ENCODE measurements at places on chromosomes 13 and 19.
A peak's percentile ranks its signal among the peaks of the same experiment; 100 is the strongest.

DNA sequence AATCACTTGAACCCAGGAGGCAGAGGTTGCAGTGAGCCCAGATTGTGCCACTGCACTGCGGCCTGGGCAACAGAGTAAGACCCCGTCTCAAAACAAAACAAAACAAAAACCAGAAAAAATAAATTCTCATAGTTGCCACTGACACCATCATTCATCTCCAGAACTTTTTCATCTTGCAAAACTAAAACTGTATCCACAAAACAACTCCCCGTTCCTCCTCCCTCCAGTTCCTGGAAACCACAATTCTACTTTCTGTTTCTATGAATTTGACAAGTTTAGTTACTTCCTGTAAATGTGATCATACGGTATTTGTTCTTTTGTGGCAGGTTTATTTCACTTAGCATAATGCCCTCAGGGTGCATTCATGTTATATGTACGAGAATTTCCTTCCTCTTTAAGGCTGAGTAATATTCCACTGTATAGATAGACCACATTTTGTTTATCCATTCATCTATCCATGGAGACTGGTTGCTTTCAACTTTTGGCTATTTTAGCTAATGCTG, 13.2 kb upstream of the ADGRE5 start:
- DNase-seq = no peak

GRCh38 chr19:48044561-48044960, 682 bp upstream of the CABP5 start:
- no peak for DNase-seq

DNA sequence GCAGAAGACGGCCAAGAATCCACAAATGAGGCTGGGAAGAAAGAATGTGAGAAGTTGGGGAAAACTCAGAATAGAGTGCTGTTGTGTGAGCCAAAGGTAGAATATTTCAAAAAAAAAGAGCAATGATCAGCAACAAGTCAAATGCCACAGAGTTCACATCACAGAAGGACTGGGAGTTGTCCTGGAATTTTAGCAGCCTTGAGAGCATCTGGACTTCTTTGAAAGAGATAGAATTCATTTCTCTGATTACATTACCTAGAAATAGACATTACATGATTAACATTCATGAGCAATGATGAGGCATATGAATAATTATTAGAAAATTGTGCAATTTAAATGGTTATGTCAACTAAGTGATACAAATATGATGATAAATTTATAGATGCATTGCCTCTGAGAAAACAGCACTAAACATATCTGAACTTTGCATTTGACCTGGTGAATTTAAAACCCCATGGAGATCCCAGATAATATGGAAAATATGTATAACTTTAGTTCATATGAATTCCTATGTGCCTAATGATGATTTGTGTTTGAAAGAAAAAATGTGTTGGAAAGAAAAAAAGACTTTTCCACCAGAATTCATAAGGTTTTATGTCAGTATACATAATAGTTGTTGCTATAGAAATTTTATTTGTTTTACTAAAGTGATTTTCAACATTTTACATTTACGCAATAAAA, 186.2 kb downstream of the POSTN start:
- no peak for DNase-seq

DNA sequence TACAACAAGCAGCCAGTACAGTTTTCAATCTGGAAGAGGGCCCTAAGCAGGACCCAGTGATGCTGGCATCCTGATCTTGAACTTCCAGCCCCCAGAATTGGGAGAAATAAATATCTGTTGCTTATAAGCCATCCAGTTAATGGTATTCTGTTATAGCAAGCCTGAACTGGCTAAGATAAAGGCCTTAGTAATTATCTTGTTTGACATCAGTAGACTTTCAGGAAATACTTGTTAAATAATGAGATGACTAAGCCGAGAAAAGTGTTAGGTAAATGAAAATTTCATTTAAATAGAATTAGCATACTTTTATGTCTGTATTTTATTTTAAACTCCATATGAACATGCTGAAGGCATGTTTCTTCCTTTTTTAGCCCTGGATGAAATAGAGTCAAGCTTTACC, 188.2 kb downstream of the OLFM4 start:
- no peak for DNase-seq

DNA sequence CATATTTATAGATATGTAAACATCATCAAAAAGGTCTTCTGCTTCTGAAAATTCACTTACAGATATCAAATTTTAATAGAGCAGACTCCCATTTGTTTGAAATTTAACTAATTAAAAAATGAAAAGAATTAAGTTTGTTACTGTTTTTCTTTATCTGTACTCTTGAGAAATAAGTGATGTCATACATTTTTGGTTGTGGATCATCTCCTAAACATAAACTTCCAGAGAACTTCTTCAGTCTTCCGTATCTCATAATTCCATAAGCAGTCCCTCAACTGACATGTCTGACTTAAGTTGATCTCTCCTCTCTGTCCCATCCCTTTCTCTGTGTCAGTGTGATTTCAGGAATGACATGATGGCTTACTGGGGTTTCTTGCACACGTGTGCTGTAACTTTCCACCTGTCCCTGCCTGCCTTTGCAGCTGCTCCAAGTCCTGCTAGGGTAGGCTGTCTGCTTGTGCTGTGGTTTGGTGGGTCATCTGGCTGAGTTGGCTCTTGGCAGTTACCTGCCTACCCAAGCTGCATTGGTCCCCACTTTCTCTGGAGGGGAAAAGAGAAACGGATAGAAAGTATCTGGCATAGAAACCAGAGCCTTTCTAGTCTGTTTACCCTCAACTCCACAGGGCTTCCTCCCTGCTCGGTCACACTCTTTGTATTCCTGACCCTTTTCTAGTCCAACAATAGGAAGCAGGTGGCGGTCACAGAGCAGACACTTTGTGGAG, 127.1 kb downstream of the GGACT start:
- no peak for DNase-seq

DNA sequence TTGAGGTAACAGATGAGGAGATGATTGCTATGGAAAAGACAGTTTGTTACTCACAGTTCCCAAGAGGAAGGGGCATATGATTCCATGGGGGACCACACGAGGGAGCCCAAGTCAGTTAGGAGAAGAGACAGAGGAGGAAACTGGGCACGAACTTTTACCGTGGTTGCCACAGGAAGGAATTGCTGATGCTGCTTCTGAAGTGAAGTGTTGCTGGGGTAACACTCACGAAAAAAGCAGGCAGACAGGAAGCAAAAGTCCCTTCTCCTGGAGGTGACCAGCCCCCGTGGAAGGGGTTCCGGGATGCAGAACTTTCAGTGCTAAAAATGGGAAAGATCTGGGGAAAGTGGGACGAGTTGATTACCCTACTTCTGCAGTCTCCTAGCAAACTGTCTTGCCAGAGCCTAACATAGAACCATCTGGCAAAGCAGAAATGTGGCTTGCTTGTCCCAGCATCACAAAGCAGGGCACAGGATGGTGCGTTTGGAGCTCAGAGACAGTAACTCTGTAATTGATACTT, 35.4 kb upstream of the MAP3K10 start:
- DNase-seq = no peak

GRCh38 chr19:5228932-5229777, 111.5 kb downstream of the PTPRS start:
- DNase-seq = no peak

- peak; percentile 47 for DNase-seq
Observed at GRCh38 chr19:56538761-56539263, at the start of gene ZFP28. ZFP28 (plus strand) TSS chr19:56538948; CDS start chr19:56539019, 71 bp downstream.

GRCh38 chr19:43332058-43332922, 21.2 kb upstream of the CD177 start:
- DNase-seq = no peak

DNA sequence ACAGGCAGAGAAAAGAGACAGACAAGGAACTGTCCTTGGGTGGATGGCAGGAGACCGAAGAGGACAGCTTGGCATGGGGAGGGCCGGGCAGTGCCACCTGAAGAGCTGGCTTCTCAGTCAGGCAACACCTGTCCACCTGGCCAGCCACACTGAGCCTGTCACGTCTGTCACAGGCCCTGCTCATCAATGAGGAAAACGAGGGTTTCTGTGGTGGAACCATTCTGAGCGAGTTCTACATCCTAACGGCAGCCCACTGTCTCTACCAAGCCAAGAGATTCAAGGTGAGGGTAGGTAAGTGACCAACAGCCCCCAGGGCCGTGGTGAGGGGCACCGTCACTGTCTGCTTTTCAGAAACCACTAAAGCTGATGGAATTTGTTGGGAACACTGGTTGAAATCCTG, 11.2 kb upstream of the PROZ start:
- no peak for DNase-seq

GRCh38 chr13:43804461-43805070, 17.8 kb upstream of the ENOX1 start:
- DNase-seq = no peak

DNA sequence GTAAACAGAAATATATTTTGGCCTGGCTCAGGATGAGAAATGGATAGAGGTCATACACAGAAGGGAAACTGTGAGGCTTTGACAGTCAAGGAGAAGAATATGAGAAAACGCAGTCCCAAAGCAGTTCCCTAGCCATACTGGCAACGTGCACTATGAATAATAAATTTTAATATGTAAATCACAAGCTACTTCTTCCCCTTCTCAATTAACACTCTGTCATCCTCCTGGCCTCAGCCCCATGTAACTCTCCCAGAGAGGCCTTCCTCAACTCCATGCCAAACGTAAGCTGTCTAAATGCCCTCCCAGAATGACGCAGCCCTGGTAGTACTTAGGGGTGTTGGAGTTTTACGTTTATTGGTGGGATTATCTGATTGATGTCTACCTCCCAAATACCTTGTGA, 732.6 kb downstream of the LIG4 start:
- no peak for DNase-seq

DNA sequence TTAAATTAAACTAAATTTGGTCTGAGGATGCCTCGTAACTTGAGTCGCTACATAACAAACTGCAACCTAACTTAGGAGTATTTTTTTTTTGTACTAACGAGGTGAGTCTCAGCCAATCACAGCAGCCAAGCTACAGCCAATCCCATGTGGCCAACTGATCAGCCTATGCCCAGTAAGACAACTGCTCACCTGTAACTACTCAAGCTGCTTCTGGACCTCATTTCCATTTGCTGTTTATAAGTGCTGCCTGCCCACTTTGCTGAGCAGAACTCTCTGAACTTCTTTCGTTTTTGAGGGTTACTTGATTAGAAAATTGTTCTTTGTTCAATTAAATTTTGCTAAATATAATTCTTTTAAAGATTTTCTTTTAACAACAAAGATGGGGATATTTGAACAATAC, 3.8 kb downstream of the CPB2 start:
- no peak for DNase-seq

GRCh38 chr19:58513213-58513693, 1.5 kb upstream of the SLC27A5 start:
- no peak for DNase-seq

DNA sequence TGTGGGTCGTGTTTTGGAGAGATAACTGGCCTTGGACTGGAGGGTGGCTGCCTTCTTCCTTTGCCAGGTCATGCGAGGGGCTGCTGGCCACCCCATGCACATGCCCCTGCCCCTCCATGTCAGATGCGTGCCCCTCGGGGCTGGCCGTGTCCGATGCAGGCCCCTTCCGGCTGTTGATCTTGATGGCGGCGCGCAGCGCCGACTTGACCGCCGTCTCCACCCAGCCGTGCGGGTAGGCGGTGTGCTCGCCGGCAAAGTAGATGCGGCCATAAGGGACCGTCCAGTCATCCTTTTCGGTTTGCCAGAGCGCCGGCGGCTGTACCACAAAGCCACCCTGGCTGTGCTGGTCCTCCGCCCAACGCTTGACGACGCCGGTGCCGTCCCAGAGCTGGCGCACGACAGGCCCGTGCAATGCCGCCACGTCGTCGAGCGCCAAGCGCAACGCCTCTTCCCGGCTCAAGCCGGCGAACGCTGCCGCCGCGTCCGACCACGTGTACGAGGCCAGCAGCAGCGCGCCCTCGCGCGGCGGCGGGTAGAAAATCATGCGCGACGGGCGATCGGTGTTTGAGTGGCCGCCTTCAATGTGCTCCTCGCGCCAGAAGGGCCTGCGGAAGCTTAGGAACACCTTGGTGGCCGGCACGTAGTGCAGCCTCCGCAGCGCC, 6.9 kb downstream of the IL4I1 start:
- no peak for DNase-seq

- no peak for DNase-seq
Observed at GRCh38 chr19:55603581-55604292, 1.7 kb upstream of the ZNF865 start.

DNA sequence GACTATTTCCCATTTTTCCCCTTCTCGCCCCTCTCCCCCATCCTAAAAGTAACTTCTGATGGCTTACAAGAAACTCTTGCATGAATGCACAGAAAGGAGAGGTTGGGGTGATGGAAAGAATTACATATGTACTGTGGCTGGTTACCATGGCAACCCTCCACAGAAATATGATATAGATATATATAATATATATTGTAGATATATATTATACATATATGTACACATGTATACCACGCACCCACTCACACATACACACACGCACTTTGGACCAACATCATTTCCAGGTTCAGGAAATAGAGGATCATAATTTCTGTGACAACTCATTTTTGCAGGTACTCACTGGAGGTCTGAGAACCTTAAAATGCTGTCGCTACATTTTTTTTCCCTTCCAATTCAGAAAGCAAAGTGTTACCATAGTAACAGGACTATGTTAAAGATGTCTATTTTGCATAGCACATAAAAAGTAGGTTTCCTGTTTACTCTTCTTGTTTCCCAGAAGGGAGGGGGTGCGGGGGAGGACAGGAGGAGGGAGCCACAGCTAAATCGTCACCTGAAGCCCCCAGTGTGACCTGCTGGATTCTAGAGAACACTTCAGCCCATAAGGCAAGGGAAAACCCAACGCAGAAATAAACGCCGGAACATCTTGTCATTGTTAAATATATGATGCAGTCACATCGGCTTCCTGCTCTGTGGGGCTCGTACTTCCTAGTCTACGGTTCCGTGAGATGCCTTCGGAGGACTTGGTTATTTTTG, 44.7 kb downstream of the EFNB2 start:
- DNase-seq = no peak

DNA sequence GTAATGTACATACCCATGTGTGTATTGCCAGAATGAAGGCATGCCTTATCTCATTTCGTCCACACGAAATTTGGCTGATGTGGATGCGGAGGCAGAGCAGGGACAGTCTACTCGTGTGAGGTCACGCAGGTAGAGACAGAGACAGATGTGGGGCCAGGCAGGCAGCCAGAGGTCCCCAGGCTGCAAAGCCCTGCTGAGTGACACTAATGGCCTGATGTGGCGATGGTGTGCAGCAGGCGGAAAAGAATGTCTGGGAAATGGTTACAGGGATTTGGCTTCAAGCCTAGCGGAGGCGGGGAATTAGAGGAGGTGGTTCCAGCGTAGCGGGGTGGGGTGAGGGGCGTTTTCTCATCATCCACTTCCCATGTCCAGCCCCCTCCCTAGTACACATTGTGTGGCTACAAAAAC, 4.2 kb upstream of the IZUMO2 start:
- DNase-seq = no peak

DNA sequence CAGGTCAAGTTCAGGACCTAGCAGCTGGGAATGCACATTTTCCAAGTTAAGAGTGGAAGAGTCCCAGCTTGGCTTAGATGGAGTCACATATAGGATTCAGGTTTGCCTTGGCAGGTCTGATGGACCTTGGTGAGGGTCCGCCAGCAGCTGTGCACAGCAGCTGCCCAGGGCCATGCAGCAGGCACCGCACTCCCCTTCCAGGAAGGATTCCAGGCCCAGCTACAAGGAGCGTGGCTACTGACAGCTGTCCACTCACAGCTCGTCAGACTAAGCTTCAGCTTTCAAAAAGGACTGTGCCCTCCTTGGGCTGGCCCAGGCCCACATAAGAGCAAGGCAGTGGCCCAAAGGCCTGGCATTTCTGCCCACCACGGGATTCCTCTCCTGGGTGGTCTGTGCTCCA, 68.4 kb downstream of the ALOX5AP start:
- DNase-seq = no peak

- DNase-seq = no peak
Observed at GRCh38 chr19:17398902-17399527, 5.0 kb upstream of the CCDC194 start.

GRCh38 chr19:35414442-35414841, 33.6 kb upstream of the FFAR2 start:
- DNase-seq = no peak

Measured in esophagus squamous epithelium (tissue), 5 donors.